ENCODE measurements at places on chromosomes 5 and 9.

DNA sequence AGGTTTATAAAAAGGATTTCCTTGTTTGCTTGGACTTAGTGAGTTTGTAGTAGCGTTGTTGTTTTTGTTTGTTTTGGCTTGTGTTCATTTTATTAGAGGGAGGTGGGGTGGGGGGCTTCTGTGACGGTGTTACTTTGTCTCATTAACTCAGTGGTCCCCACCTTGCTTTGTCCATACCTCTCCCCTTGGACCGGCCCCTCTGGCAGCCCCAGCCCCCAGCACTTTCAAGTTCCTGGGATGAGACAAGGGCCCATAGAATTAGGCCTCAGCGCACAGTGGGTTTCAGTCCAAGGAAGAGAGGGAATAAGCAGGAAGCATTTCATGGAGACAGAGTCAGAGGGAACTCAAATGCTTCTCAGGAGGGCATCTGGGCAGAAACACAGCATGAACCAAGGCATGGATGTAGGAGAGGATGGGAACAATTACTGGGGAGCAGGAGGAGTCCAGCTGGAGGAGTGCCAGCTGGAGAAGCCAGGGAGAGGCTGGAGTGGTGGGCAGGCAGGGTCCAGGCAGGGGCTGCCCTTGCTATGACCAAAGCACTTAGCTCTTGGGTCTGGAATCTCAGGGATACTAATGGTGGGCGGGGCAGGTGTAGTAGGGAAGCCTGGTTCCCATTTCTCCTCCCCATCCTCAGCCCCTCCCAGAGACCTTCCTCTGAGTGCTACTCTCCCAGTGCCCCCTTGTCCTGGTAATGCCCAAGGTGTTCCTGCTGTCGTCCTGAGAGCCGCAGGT, 23.5 kb upstream of the ENHO start:
- DNase-seq: no peak

DNA sequence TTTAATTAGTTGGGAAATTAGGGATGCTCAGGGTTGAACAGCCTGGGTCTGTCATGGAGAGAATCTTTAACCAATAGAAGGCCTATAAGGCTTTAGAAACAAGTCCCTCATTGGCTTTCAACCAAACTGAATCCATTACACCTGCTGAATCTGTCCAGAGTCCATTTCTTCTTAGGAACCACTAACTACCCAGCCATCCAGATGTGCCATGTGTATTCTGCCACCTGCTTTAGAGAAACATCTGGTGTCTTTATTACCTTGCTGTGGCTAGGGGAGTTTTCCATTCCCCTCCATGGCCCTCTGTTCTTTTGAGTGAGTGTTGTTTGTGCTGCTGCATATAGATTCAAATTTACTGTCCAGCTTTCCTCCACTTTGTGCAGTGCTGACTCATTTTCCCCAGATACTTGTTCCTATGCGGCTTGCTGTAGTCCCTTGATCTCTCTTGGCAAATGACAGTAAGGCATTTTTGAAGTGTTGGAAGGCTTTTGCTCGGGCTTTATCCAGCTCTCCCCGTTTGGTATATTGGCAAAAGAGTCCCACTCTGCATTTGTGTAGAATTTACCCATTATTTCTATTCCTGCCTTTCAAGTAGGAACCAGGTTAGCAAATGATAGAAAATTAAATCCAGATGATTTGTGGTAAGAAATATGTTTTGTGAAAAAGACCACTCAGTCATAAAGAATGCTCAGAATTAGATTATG, 54.6 kb downstream of the NLN start:
- no peak for DNase-seq

- no peak for DNase-seq
Observed at GRCh38 chr5:56055287-56055686, 60.5 kb upstream of the IL6ST start.

GRCh38 chr5:76137887-76138542, 54.8 kb downstream of the SV2C start:
- DNase-seq: no peak

GRCh38 chr9:89052470-89053097, 61.3 kb downstream of the S1PR3 start:
- no peak for DNase-seq

Measured in activated CD4-positive, alpha-beta T cell treated with anti-CD3 and anti-CD28 coated beads for 4 hours (primary cell).